ENCODE measurements at places on chromosomes 7 and 10. TPM values are rescaled to one million over a fixed set of nuclear protein-coding genes. Genes with fewer than 3 reads are reported as not detected.

Gene HOXA4
- total RNA-seq: not detected

Gene RBP3
- total RNA-seq: not detected

Gene NXPH1
- 47.4 TPM for total RNA-seq

Gene CHRM2
- 9.4 TPM for total RNA-seq

Gene PHTF2
- 46.0 TPM for total RNA-seq

Gene ZNF467
- 1.2 TPM for total RNA-seq

Gene ALOX5
- total RNA-seq: 0.62 TPM

GRCh38 chr10:132336064-132336746, 4.2 kb downstream of the LRRC27 start:
- no peak for DNase-seq

DNA sequence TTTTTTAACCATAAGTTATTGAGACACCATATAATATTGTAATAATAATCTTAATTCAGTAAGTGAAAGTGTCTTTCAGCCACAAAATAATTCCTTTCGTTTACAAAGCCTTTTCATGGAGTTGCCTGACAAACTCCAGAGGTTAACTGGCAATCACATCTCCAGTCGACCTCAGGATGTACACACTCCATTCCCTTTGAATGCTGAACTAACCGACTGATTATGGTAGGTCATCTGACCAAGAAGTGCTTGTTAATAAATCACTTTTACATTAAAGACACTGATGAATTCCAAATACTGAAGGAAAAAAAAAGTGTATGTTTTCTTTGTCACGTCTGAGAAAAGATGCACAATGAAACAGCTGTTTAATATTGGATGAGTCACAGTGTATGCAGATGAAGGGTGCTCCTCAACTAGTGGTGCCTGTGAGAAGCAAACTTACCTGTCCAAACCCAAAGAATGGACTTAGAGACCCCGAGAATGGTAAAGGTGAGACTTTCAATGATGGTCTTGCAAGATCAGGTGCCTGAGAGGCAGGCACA, 348.1 kb upstream of the VWC2 start:
- DNase-seq: no peak

DNA sequence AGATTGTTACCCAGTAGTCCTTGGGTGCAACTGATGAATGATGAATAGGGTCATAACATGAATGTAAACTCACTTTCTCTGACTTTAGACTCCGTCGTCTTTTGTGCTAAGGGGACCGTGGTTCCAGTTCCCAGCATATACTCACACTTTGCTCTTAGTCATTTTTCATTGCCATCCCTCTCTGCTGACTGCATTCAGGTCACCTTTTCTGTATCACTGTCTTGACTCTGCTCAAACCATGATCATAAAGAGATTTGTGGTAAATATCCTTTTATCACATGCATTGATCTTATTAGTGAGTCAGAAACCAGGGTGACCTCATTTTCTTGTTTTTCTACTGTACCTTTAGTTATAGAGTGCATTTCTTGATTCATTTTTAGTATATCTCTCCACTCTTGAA, 141.1 kb upstream of the AGR3 start:
- DNase-seq: no peak

DNA sequence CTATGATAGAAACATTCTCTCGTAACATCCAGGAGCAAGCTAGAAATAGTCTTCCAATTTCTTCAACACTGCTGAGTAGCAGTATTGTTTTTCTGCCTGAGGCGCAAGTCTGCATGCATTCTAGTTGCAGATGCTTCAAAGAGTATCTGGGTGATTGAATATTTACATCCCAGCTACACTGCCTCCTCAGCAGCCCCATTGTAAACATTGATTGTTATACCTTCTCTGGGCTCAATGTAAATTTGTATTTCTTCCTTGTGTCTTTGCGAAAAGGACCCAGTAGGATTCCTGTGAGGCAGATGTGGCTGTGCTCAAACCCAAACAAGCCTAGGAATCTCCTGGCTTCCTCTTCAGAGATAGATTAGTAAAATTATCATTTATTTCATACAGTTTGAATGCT, 320.7 kb downstream of the CDC14C start:
- DNase-seq: no peak

DNA sequence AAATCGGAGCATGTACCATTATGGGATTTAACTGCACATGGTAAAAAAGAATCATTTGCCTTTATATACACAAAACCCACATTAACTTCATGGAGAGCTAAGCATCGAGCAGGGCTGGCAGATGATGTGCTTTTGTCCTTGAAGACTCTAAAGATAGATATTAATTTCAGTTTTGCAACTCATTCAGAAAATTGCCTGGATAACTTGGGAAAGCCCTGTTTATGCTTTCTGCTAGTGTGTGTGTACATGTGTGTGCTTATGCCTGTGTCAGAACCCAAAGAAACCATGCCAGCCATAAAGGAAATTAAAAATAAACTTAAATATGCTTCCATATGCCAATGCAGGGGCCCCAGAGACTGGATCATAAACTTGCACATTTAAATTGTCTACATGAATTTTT, 640.0 kb downstream of the PARD3 start:
- DNase-seq: no peak

- DNase-seq: no peak
Measured at GRCh38 chr10:69838853-69839252, 37.1 kb downstream of the COL13A1 start.
